ENCODE measurements at places on chromosomes 7 and 10.

- no peak for DNase-seq
Measured at GRCh38 chr7:116212869-116213268, 2.5 kb downstream of the TES start.

DNA sequence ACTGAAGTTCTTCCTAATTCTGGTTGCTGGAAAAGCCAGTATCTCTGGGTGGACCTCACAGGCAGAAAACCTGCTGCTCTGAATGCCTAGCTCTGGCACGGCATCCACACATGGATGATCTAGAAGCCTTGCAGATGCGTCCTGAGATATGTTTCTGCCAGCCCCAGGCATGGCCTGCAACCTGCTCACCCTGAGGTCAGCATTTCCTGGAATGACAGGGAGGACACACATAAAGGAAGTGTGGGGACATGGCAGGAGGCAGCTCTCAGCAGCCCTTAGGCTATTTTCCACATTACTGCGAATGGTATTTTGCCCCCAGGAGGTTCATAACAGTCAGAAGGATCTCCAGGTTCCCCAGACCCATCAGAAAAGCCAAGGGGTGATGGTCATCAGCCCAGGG, 23.2 kb downstream of the PLXNA4 start:
- no peak for DNase-seq

- DNase-seq: no peak
Measured at GRCh38 chr7:158366346-158366745, 221.3 kb downstream of the PTPRN2 start.

DNA sequence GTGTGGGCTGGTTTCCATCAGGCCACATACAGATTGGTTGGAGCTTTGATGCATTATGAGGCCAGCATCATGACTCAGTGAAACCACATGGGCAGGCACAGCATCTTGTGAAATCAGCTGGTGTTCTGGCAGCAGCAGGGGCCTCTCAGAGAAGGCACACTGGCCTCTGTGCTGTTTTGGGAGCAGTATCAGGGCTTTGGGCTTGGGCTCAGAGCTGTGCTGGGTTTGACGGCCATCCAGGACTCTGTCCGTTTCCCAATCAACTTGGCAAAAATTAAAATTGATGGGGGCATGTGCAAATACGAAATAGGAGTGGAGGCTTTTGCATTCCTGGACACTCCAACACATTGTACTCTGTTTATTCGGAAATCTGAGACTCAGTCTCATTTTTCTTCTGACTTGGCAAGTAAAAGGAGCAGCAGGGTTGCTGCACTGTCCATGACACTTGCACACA, 190.9 kb downstream of the BMPER start:
- no peak for DNase-seq

DNA sequence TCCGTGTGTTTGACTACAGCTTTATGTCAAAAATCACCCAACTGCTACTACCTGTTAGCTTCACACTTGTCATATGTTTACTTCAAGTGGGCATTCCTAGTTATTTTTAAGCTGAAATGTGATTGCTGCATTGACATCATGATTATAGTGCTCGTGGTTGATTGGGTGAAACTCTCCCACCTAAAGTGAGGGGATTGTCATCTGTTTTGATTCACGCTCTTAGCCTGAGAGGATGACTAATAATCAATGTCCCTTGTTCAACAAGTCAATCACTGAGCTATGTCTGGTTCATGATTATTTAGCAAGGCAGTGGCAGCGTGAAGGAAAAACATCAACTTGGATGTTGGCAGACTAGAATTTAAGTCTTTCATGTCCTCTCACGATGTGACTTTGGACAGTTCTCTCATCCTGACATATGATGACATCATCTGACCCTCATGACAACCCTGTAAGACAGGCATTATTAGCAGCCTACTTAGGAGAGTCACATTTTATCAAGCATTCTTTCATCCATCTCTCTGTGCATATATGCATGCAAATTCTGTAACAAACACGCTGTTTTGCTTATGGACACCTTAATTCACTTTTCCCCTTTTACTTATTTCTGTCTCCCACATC, 352.6 kb upstream of the ZMIZ1 start:
- DNase-seq: no peak

- no peak for DNase-seq
Measured at GRCh38 chr10:70057306-70057705, 4.7 kb downstream of the MACROH2A2 start.

DNA sequence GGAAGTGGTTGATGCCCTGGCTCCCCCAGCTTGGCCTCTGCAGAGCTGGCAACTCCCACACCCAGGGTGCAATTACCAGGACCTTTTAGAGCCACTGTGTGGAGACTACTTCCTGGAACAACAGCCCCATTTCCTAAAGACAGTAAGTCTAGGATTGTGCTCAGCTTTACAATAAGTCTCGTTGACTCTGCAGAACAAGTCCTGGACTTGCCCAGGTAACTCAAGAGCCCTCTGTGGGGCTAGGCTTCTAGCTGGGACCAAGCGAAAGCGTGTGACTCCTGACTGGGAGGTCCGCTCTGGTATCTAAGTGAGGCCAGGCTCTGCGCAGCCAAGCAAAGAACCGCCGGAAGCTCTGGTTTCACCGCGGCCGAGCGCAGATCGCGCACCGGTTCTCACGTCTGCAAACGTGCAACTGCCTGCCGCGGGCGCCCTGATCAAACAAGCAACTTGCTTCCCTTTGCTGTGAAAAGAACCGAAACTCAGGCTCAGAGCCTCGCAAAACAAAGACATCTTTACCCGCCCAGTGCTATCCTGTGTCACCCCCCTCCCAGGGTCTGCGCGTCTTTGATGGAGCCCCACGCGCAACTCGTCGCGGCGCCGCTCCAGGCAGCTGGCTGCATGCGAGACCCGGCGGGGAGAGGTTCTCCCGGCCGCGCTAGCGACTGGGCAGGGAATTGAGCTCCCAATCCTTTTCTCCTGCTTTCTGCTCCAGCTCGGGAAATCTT, 4.4 kb upstream of the PDLIM1 start:
- peak; percentile 91 for DNase-seq
